ENCODE measurements at places on chromosomes 4 and X. TPM values are rescaled to one million over a fixed set of nuclear protein-coding genes. Genes with fewer than 3 reads are reported as not detected.

The POU4F2 gene
- total RNA-seq: 0.19 TPM

The TRO gene
- 39.6 TPM for total RNA-seq

The MSL3 gene
- total RNA-seq: 34.0 TPM

The PGRMC2 gene
- total RNA-seq: 89.0 TPM

The GPRIN3 gene
- 4.5 TPM for total RNA-seq

The SERPINA7 gene
- not detected for total RNA-seq

The AGA gene
- total RNA-seq: 19.5 TPM

The CXorf49 gene
- total RNA-seq: not detected

The C1QTNF7 gene
- total RNA-seq: 1.8 TPM
